Gastroesophageal sphincter (tissue), 4 donors: ENCODE measurements at places on chromosomes 16 and 17. TPM values are rescaled to one million over a fixed set of nuclear protein-coding genes. Genes with fewer than 3 reads are reported as not detected.

- no peak for ATAC-seq
These were observed 315.8 kb downstream of the MAF start for GRCh38 chr16:79284766-79285165.

GRCh38 chr16:67961551-67961957 is 6.9 kb downstream of the SLC12A4 start:
- ATAC-seq = no peak

GRCh38 chr17:60356940-60357339 is 35.0 kb downstream of the USP32 start:
- ATAC-seq = peak; percentile 57

- no peak for ATAC-seq
These were observed 13.7 kb upstream of the CDIPT start for GRCh38 chr16:29876594-29877249.

- peak; percentile 47 for ATAC-seq
These were observed at the start of gene PER1 for GRCh38 chr17:8152112-8152775. Gene PER1, minus strand, starts transcription at chr17:8152404. Its CDS starts 1,698 bp downstream, at chr17:8150706.

DNA sequence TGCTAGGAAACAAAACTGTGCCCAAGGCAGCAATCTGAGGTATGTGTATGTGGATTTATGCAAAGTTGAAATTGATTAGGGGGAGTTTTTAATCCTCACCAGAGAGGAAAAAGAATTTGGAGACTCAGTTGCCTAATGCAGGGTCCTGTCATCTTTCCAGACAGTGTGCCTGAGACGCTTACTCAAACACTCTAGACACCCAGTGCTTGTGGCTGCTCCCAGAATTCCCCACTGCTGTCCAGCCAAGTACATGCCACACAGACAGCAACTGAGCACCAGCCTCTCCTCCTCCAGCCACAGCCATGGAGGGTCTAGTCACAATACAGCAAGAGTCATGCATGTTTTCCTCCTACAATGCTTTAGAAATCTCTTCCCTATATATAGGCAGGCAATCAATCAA is 118.1 kb downstream of the HIC1 start:
- ATAC-seq = peak; percentile 48

- ATAC-seq = no peak
These were observed 722 bp downstream of the CDC27 start for GRCh38 chr17:47188271-47188875.

- no peak for ATAC-seq
These were observed 101.7 kb downstream of the RPTOR start for GRCh38 chr17:80646328-80646727.

DNA sequence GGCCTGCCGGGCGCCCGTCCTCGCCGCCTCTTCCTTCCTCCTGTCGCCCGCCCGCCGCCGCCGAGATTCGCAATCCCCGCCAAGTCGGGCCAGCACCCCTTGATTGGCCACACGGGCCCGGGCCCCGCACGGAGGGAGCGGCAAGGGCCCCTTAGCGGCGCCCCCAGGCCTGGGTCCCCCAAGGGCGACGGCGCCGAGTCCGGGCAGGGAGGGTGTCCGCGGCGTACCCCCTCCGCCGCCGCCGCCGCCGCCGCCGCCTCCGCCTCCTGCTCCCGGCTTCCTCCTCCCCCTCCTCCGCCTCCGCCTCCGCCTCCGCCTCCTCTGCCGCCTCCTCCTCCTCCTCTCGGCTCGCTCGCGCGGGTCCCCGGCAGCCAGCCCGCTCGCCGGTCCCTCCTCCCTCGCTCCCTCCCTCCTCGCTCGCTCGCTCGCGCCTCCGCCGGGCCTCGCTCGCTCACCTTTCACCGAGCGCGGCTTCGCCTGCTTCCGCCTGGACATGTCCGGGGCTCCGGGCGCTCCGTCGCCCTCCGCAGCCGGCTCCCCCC is 561 bp downstream of the ZNF423 start:
- ATAC-seq = peak; percentile 81

DNA sequence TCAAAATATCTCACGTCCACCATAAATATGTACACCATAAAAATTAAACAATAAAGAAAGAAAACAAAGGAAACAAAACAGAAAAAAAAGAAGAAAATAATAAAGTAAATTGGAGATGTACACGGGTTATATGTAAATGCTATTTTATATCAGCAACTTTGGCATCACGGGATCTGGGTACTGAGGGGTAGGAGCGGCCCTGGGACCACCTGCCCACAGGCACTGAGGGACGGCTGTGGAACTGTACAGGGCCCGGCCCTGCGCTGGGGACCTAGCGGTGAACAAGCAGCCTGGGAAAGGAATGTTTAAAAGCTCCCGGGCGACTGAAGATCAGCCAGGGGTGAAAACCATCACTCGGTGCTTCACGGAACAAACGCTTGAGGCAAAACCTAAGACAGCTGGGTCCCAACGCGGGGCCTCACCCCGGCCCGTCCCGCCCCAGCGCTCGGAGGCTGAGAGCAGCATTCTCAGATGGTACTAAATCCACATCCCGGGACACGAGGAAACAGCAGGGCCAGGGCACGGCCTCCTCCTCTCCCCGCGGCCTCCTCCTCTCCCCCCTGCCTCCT is 31.2 kb downstream of the NXN start:
- ATAC-seq = peak; percentile 31

DNA sequence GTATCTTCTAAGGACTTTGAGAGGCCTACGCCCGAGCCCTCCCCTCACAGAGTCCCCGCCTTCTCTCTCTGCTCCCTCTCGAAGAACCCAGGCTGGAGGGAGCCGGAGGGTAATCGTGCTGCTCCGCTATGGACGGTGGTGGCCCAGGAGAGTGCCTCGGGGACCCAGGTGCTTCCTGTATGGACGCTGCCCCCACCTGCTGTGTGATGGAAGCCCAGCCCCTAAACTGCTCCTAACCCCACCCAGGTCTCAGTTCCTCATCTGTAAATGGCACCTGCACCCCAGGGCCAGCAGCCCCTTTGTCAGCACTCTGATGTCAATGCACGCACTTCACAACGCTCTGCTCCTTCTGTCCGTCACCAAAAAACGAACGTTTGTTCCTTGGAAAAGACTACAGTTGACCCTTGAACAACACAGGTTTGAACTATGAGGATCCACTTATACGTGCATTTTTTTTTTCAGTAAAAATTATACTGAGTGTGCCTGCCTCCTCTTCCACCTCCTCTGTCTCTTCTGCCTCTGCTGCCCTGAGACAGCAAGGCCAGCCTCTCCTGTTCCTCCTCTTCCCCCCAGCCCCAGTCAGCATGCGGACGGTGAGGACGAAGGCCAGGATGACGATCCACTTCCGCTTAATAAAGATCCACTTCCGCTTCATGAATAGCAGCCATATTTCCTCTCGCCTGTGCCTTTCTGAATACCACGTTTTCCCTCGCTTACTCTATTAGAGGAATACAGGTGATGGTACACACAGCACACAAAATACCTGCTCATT is 118.3 kb downstream of the BANP start:
- no peak for ATAC-seq

- no peak for ATAC-seq
These were observed 27.0 kb downstream of the CEP95 start for GRCh38 chr17:64533784-64534183.

GRCh38 chr16:70788668-70789594 is 12.0 kb downstream of the VAC14 start:
- ATAC-seq = peak; percentile 49

- ATAC-seq = no peak
These were observed 602.0 kb upstream of the C16orf82 start for GRCh38 chr16:26464576-26465266.

DNA sequence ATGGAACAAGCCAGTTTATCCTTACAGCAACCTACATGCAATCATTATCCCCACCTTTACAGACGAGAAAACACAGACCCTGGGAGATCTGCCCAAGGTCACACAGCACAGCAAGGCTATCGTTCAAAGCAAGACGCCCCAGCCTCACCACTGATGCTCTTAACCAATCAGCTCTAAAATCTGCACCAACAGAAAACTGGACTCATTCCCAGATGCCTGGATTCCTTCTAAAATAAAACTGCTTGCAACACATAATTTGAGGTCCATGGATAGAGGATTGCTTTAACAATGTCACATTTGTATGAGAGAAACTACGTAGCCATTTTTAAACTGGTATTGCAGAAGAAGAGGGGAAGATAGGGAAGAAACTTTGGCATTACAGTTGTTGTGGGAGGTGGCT is 6.8 kb downstream of the COTL1 start:
- ATAC-seq = no peak

DNA sequence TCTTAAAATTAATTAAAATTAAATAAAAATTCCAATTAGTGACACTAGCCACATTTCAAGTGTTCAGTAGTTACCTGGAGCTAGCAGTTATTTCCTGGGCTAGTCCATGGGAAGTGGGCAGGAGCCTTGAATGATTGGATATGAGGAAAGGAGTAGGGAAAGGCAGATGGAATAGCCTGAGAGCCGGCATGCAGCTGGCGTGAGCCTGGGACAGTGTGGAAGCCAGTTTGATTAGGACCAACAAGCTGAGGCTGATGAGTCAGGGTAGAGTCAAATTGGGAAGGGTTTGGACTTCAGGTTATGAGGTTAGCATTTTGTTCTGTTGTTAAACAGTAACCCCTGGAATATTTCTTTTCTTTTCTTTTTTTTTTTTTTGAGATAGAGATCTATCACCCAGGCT is 15.3 kb upstream of the GNA13 start:
- peak; percentile 51 for ATAC-seq

- no peak for ATAC-seq
These were observed 190.5 kb downstream of the IRF8 start for GRCh38 chr16:86089334-86089900.

GRCh38 chr16:66569131-66569530 is 2.9 kb downstream of the CMTM1 start:
- ATAC-seq = no peak

- ATAC-seq = no peak
These were observed 27.0 kb downstream of the CBFB start for GRCh38 chr16:67055712-67056487.

DNA sequence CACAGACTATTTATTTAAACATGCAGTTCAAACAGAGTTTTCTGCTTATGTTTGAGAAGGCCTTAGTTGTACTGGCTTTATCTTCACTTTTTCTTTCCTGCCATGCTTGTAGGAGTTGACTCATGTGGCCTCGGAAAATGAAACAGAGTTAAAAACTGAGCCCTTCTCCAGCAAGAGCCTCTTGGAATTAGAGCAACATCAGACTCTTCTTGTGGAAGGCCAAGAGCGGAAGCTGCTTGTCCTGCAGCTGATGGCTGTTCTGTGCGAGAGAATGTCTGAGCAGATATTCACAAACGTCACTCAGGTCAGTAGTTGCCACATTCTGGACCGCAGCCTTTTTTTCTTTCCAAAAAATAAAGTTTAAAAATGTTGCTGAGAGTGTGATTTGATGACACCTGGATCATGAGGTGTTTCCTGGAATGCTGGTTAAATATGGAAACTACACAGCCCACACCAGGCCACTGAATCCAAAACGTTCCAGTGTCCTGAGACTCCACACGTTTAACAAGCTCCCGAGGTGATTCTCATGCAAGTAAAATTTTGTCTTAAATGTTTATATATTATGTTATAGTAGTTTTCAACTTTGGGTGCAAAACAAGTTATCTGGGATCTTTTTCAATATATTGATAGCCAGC is 65.9 kb downstream of the TANGO6 start:
- no peak for ATAC-seq

DNA sequence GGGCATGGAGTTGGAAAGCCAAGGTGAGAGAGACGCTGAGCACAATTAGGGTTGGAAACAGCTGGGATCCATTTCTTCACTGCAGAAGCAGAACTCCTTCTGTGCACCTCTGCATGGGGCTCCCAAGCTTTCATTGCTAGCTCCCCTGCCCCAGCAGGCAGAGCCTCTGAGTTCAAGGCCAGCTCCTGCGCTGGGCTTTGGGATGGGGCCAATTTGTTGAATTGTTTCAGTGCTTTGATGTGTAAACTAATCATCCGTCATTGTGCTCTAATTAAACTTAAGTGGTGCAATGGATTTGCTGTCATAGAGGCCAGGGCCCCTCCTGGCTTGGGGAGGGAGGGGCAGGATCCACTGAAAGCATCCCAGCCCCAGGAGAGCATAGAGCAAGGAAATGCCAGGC is 13.5 kb upstream of the LYRM9 start:
- ATAC-seq = no peak

GRCh38 chr17:63096426-63096825 is 130.4 kb downstream of the TANC2 start:
- no peak for ATAC-seq

DNA sequence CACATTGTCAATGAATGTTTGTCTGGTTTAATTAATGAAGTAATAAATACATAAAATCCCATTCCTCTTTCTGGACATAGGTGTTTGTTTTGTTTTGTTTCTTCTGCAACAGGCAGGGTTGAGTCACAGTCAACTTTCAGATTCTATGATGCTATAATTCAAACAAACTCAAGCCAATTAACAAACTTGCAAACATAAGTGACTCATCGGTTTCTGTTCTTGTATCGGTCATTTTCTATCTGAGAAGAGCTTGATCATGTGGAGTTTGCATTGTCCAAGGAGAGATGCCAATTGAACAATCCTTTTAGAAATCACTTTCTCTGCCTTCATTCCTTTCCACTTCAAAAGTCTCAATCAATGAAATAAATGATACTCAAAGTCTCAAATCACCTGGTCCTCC is 294.2 kb upstream of the C16orf82 start:
- ATAC-seq = no peak

GRCh38 chr16:22970209-22970865 is 156.4 kb downstream of the HS3ST2 start:
- no peak for ATAC-seq

DNA sequence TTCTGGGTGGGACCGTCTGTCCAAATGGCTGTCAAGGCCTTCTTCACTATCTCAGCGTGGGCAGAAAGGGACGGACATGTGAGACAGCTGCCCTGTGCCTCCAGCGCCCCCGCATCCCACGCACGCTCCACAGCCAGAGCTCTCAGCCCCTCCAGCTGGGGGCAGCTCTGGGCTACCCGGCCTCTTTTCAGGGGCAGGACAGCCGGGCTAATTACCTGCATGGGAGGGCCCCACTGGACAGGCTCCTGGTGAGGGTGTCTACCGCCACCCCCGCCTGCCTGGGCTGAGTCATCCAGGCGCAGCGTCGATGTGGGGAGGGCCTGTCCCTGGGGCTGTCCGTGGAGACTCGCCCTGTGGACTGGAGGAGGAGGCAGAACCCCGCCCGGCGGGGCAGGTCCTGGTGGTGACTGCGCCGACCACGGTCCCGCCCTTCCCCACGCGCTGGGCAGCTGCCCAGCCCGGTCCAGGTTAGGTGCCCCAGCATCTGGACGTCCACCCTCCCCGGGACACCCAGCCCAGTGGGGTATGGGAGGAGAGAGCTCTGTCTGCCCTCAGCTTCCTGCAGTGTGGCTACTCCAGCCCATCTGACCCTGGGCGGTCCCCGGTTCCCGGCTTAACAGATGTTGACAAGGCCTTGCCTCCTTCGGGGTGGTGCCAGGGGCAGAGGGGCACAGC is 5.9 kb upstream of the METRNL start:
- peak; percentile 32 for ATAC-seq

The PTX4 gene
- not detected for total RNA-seq

The GHDC gene
- 30.8 TPM for total RNA-seq

The KSR1 gene
- 15.2 TPM for total RNA-seq

The DLX4 gene
- total RNA-seq = not detected

The PNPO gene
- 23.4 TPM for total RNA-seq

The TBC1D3C gene
- total RNA-seq = not detected

The KRTAP4-3 gene
- not detected for total RNA-seq

The TBC1D3E gene
- not detected for total RNA-seq

The SLX4 gene
- total RNA-seq = 2.3 TPM

The TBC1D3H gene
- total RNA-seq = not detected

The TBX6 gene
- total RNA-seq = 0.47 TPM

The KRTAP1-1 gene
- total RNA-seq = not detected

The FSCN2 gene
- 1.1 TPM for total RNA-seq

The GOSR1 gene
- 28.4 TPM for total RNA-seq

The FNDC8 gene
- not detected for total RNA-seq

The TP53TG3 gene
- not detected for total RNA-seq

The CCDC200 gene
- total RNA-seq = not detected

The ETV4 gene
- total RNA-seq = 0.67 TPM

The BICDL2 gene
- total RNA-seq = 0.31 TPM

The KRTAP4-6 gene
- total RNA-seq = not detected
